ENCODE measurements at places on chromosomes 5 and 9. TPM values are rescaled to one million over a fixed set of nuclear protein-coding genes. Genes with fewer than 3 reads are reported as not detected.

DNA sequence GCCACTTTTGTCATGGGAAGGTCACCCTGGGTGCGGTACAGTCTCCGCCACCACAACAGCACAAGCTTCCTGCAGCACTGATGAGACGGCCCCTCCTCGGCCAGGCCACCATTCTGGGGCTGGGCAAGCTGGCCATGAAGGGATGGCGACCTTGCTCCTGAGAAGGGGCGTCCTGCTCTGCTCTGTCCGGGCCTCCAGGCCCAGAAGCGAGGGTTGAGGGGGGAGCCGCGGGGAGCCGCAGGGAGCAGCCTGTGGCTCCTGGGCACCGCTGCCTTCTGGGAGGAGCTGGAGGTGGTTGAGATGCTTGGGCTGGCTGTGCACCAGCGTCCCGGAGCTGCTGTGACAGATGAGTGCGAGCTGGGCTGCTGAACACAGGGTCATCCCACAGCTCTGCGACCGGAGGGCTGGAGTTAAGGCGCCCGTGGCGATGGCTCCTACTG lies 84.3 kb upstream of the RAPGEF1 start:
- DNase-seq: no peak

DNA sequence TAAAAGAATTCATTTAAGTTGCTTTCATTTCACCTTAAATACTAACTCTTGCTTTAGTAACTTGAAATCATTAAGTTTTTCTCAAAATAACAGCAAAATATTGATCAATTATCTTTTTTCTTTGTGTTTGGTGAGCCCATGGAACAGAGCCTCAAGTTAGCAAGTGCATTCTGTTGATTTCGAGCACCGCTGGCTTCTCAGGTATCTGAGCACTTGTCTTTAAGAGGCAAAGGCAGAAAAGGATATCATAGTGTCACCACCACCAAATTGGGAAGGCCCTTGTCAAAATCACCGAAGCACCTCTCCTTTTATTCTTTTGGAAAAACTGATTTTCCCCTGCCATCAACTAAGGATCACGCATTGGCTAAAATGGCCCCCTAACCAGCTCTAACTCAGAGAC lies 17.1 kb upstream of the CTNNAL1 start:
- DNase-seq: no peak

GNAQ gene
- 16.2 TPM for total RNA-seq

FAM78A gene
- 0.24 TPM for total RNA-seq

SLC34A1 gene
- total RNA-seq: not detected

SLC25A2 gene
- not detected for total RNA-seq

C5orf52 gene
- total RNA-seq: not detected

- DNase-seq: no peak
Observed at GRCh38 chr9:2047144-2047671, 32.1 kb downstream of the SMARCA2 start.

GRCh38 chr9:2634153-2634552 lies 12.6 kb downstream of the VLDLR start:
- DNase-seq: no peak

GRCh38 chr5:172641359-172642050 lies 442 bp downstream of the NEURL1B start:
- DNase-seq: no peak

GRCh38 chr5:145619806-145620310 lies 215.3 kb downstream of the PRELID2 start:
- DNase-seq: no peak

GRCh38 chr5:119330367-119331183 lies 25.2 kb upstream of the TNFAIP8 start:
- no peak for DNase-seq

PCDHGA7 gene
- 5.5 TPM for total RNA-seq

DNA sequence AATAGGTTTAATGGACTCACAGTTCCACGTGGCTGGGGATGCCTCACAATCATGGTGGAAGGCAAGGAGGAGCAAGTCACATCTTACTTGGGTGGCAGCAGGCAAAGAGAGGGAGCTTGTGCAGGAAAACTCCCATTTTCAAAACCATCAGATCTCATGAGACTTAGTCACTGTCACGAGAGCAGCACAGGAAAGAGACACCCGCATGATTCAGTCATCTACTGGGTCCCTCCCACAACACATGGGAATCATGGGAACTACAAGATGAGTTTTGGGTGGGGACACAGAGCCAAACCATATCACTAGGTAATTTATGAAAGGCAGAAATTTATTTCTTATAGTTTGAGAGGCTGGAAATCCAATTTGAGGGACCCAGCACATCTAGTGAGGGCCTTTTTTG lies 40.0 kb downstream of the MTREX start:
- DNase-seq: peak; percentile 1

SLC36A3 gene
- total RNA-seq: not detected

- peak; percentile 89 for DNase-seq
Observed at GRCh38 chr9:19994296-19994695, 205.5 kb upstream of the SLC24A2 start.

KLHL9 gene
- total RNA-seq: 22.3 TPM

DNA sequence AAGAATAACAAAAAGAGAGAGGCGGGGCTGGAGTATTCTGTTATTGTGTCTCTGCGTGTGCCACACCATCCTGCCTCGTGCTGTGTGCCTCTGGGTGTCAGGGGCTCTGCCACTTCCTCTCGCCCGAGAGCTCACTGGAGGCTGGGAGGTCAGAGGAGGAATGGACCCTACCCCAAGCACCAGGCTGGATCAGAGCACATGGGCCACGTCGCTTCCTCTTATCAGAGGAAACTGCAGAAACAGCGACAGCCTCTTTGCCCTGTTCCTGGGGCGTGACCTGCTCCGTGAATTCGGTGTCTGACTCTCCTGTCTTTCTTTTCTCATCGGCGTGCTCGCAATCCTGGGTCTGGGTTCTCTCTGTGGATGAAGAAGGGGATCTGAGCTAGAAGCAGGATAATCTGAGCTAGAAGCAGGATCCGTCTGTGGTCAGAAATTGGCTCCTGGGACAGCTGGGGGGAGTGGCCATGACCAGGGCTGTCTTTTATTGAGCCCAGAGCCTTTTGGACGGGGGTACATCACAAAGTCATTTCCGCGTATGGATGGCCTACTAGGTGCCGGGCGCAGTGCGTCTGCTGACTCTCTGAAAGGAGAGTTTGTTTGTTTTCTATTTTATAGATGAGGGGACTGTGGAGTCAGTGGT lies 150.3 kb upstream of the COL5A1 start:
- DNase-seq: peak; percentile 36

GRCh38 chr9:68418259-68418845 lies 61.9 kb downstream of the PGM5 start:
- DNase-seq: no peak

- no peak for DNase-seq
Observed at GRCh38 chr5:171667341-171668096, 118.1 kb upstream of the SMIM23 start.

RFESD gene
- total RNA-seq: 4.8 TPM

GRCh38 chr5:17415321-17415758 lies 82.7 kb upstream of the TAF11L2 start:
- DNase-seq: peak; percentile 6

- no peak for DNase-seq
Observed at GRCh38 chr9:98339987-98340800, 84.7 kb upstream of the TBC1D2 start.

PAPPA gene
- total RNA-seq: 0.20 TPM

GRCh38 chr5:119708076-119708790 lies 78.9 kb downstream of the FAM170A start:
- DNase-seq: no peak

DPH7 gene
- 14.5 TPM for total RNA-seq

DNA sequence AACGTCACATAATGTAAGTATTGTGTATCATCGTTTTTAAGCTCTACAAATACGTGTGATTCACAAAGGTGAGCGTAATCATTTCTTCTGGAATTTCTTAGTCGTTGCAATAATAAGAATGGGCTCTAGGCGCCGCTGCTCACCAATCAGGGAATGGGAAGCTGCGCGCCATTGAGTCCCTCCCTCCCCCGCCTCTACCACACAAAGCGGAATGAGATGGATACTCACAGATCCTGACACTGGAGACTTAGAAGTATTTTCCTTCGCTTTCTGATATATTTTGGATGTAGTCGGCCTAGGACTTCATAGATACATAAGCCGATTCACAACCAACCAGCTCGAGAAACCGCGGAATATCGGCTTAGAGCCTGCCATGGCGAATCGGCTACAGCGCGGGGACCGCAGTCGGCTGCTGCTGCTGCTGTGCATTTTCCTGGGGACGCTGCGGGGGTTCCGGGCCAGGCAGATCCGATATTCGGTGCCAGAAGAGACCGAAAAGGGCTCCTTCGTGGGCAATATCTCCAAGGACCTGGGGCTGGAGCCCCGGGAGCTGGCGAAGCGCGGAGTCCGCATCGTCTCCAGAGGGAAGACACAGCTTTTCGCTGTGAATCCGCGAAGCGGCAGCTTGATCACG lies at the start of gene PCDHGA11:
Gene PCDHGA11 (plus strand): TSS at position 197 of the 634 bp plus-strand sequence. CDS start 177 bp downstream, at position 374.
- DNase-seq: peak; percentile 57

- DNase-seq: no peak
Observed at GRCh38 chr9:102506406-102506805, 488.7 kb upstream of the CYLC2 start.

DNA sequence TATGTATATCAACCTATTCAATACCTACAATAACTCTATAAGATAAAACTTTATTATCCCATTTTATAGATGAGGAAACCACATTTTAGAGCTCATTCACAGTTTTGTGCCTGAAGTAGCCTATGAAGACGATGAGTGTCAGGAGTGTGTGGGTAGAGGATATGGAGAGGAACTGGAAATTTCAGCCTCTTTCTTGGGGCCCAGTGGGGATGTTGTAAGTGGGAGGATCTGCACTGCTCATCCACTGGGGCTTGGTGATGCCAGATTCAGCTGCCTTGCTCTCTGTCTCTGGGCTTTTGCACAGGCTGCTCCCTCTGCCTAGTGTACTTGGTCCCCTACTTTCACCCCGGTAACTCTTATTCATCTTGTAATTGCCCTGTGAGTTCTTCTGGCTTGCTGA lies 194.7 kb downstream of the SREK1 start:
- DNase-seq: no peak

Measured in RPMI7951 (cell line).